ENCODE measurements at places on chromosomes 16 and 17. TPM values are rescaled to one million over a fixed set of nuclear protein-coding genes. Genes with fewer than 3 reads are reported as not detected.

DNA sequence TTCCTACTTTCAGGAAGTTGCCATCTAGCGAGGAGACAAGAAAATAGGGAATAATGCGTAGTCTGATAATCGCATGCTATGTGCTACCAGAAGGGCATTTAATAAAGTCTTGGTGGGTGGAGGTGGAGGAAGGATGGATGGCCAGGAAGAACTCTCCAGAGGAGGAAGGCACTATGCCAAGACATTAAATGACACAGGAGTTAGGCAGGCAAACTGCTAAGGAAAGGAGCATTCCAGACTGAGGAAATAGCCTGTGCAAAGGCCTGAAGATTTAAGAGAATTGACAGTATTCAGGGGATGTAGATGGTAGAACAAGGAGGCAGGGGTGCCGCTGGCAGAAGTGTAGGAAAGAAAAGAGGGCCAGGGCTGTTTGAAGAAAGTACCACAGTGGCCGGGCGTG, 19.3 kb upstream of the ARHGAP44 start:
- DNase-seq = no peak

DNA sequence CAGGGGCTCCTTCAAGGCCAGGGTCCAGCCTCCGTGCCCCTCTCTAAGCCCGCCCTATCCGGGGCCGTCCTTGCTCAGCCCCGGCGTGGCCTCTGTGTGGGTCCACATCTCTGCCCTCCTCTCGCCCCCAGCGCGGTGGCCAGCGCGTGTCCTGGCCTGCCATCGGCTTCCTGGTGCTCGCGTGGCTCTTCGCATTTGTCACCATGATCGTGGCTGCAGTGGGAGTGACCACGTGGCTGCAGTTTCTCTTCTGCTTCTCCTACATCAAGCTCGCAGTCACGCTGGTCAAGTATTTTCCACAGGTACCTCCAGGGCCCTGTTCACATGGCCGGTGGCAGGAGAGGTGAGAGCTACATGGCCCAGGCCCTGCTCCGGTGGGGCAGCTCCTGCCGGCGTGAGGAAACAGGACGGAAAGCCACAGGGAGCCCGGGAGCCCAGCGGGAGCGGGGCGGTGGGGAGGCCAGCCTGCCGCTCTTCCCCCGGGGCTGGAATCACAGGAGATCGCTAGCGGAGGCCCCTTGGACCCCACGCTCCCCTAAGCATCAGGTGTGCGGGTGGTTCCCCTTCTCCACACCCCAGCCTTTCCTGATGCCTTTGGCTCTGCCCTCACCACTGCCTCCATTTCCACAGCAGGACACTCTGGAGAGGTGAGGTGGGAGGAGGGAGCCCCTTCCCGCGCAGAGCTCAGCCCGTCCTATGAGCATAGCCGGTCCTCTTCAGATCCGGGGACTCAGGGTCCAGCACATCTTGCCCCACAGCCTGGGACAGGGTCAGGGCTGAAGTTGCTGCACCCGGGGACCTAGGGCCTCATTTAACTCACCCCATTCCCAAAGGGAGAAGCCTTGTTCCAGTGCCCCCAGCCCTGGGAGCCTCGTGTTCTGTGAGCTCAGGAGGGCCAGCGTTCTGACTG, 10.2 kb downstream of the TAX1BP3 start:
- DNase-seq = no peak

DNA sequence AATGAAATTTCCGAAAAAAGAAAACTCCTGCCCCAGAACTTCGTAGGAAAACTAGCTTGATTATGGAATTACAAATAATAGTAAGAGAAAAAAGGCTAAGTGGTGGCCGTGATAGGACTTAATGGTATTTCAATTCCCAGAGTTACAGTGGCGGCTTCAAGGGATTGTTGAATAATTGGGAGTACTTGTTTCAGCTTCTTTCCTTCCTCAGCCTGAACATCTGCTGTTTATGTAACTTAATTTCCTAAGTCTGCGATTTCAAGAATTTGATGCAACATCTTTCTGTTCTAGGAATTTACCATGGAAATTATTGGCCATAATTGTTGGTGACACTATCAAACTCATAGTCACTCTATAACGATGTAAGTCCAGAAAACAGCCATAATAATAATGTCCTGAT, 684 bp upstream of the APPBP2 start:
- no peak for DNase-seq

DNA sequence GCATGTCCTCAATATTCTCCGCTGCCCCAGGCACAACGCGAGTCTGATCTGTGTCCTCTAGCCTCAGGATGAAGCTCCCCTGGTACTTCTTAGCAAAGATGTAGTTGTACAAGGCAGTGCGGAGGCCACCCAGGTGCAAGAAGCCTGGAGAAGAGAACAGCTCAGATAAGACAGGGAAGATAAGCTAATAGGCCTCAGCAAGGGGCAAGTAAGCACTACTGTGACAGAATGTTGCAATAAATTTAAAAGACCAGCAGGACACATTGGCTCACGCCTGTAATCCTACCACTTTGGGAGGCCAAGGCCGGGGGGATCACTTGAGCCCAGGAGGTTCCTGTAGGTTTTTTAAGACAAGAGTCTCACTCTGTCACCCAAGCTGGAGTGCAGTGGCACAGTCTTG, 5.0 kb downstream of the EARS2 start:
- no peak for DNase-seq

GRCh38 chr16:68429076-68429854, 19.0 kb downstream of the SMPD3 start:
- DNase-seq = no peak

DNA sequence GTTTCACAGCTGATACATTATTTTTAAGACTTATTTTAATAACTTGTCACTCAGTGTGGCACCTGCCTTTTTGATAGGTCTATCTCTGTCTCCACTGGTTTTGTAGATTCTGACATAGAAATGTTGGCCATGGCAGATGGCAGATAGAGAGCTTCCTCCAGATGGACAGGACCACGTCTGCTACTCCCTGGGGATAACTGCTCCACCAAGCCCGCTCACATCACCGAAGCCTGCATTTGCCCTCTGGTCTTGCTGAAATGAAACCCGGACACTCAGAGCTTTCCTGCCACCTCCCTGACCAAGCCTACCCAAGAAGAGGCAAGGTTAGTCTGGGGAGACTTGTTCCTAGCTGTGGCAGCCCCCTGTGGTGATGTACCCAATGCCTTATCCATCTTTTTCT, 16.4 kb upstream of the HAP1 start:
- DNase-seq = no peak

DNA sequence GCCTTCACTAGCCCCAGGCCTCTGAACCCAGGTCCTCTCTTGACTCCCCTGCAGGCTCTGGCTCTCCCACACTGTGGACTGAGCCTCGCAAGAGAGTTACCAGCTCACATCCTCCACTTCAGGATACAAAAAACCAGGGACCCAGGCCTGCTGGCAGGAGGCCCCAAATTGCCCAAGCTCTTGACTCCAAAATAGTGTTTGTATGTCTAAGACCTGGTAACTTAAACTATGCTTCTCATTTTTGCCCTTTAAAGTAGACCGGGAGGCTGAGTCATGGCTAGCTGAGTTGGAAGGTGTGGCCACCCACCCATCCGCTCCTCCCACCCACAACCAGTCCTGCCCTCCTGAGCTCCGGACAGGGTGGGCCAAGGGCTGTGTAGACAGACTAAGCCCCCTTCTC, 250.0 kb downstream of the SOX9 start:
- DNase-seq = no peak

GRCh38 chr16:78976212-78976611, 624.3 kb downstream of the MAF start:
- no peak for DNase-seq

- DNase-seq = peak; percentile 98
Observed at GRCh38 chr17:50289991-50290702, 15.9 kb downstream of the TMEM92 start.

GRCh38 chr16:69741951-69742904, 12.5 kb downstream of the NOB1 start:
- DNase-seq = no peak

- DNase-seq = no peak
Observed at GRCh38 chr17:21376081-21376758, at the start of gene KCNJ12. Gene KCNJ12, plus strand, starts transcription at chr17:21376357. Its CDS starts 38,986 bp downstream, at chr17:21415343.

DNA sequence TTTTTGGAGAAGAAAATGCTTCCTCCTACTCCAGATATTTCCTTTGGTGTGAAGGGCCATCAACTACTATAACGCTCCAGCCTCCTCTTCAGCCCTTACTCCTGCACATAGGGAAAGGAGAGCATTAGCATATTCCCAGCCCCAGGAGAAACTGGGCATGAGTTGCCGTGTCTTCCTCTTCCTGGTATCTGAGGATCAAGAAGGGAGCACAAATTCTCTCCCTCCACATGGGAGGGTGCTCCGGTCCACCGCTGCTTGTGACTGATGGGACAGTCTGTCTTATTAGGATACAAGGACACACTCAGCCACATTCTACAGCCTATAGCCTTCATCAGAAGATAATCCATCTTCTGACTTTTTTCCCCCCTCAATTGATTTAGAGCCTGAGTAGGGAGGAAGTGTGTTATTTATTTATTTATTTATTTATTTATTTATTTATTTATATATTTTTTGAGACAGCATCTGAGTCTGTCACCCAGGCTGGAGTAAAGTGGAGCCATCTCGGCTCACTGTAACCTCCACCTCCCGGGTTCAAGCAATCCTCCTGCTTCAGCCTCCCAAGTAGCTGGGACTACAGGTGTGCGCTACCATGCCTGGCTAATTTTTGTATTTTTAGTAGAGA, 16.6 kb upstream of the CYB5B start:
- no peak for DNase-seq

DNA sequence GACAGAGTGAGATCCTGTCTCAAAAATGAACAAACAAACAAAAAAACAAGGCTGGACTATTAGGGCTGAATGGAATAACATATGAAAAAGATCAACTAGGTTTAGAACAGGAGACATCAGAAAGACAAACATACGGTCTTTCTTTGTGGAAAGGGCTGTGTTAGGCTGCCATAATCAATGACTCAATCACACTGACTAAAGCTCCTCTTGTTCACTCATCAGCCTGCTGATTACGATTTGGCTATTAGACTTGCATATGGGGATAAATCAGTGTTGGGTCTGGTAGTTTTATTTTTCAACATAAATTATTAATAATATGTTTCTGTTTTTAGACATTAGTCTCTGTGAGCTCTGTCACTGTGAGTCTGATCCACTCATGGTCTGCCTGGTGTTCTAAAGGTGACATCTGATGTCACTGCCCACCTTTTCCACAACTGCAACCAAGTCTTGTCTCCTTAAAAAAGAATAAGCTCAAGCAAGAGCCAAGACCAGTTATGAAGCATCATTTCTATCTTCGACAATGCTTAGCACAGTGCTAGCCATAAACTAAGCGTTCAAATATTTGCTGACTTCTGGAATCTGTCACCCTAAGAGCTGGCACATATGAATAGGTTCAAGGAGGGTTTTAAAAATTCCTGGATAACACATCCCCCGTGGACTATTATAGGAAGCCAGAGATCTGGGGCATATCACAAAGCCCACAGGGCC, 10.2 kb downstream of the CFAP20 start:
- DNase-seq = no peak

GRCh38 chr16:90019543-90020259, 445 bp upstream of the DBNDD1 start:
- no peak for DNase-seq

DNA sequence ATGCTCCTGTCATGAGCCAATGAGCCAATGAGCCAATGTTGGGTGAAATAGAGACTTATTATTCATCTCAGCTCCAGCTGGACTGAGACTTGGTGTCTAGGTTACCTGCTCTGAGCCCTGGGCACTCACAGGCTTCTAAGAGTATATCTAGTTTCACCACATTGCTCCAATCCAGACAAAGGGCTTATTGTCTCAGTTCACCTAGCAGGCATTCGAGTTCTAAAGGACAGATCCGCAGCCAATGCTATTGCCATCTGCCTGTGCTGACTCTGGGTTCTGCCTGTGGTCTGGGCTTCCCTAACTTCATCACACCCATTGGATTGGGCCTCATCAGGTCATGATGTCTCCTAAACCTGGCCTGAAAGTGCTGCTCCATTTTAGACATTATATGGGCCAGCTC, 66.1 kb upstream of the HS3ST4 start:
- no peak for DNase-seq

DNA sequence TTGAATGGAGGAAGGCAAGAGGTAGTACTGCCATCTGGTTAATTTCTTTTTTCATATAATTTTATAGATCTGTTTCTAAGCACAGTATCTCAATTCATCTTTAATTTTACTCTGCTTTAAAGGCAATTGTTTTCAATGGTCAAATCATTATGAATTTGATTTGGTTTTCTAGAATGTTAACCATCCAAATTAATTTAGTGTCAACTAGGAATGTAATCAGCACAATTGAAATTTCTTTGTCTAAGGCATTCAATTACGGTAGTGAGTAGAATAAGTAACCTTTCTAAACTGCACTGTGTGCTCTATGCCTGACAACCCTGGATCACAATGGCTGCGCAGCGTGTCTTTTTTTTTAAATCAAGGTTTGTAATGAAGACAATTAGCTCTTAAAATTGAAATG, 44.3 kb downstream of the CACNG1 start:
- DNase-seq = no peak

DNA sequence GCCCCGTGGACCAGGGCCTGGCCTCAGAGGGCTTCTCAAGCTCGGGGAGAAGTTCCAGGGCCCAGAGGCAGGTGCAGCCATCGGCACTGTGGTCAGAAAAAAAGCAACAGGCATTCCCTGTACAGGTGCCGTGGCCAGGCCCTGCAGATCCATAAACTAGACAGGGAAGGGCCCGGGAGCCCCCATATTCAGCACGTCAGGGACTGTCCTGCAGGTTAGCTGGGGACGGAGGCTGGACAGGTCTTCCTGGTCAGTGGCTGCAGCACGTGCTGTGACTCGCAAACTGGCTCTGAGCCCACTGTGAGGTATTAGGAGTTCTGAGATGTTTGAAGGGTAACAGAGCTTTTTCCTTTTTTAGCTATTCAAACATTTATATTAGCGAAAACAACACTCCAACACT, 15.0 kb upstream of the C16orf95 start:
- no peak for DNase-seq

DNA sequence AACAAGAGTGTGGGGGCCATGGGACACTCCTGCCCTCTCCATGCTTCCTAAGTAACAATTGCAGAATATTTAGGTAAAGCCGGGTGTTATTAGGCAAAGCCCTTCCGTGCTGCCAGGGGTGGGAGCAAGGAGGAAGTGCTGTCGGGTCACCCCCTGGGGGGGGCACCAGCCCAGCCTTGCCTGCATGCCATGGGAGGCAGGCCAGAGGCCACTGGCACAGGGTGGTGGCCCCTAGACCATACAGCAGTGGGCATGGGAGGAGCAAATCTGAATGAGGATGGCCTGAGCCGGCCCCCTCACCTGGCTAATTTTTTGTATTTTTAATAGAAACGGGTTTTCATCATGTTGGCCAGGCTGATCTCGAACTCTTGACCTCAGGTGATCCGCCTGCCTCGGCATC, 355.7 kb upstream of the CDH8 start:
- no peak for DNase-seq

RASL10B gene
- 3.2 TPM for polyA plus RNA-seq

EMC6 gene
- 42.2 TPM for polyA plus RNA-seq

ZG16B gene
- 0.10 TPM for polyA plus RNA-seq

C16orf89 gene
- polyA plus RNA-seq = not detected

HAS3 gene
- polyA plus RNA-seq = 1.8 TPM

PRSS36 gene
- 0.39 TPM for polyA plus RNA-seq

FBXW10 gene
- 0.10 TPM for polyA plus RNA-seq

SSTR5 gene
- not detected for polyA plus RNA-seq

HAGH gene
- polyA plus RNA-seq = 32.2 TPM

CDH15 gene
- 0.07 TPM for polyA plus RNA-seq

KRT23 gene
- polyA plus RNA-seq = 0.09 TPM

MTHFSD gene
- 16.0 TPM for polyA plus RNA-seq

TMIGD1 gene
- not detected for polyA plus RNA-seq

KRT9 gene
- not detected for polyA plus RNA-seq

MYH2 gene
- polyA plus RNA-seq = 0.34 TPM

TNFRSF13B gene
- polyA plus RNA-seq = not detected

SLFN13 gene
- 1.3 TPM for polyA plus RNA-seq

ERN2 gene
- polyA plus RNA-seq = 0.23 TPM

RAMP2 gene
- 1.7 TPM for polyA plus RNA-seq

All from BJ (cell line).